ENCODE measurements at places on chromosomes 4 and X.

GRCh38 chr4:148530114-148530513 is 87.9 kb upstream of the NR3C2 start:
- no peak for DNase-seq

GRCh38 chrX:154321594-154321993 is 26.0 kb downstream of the TKTL1 start:
- no peak for DNase-seq

DNA sequence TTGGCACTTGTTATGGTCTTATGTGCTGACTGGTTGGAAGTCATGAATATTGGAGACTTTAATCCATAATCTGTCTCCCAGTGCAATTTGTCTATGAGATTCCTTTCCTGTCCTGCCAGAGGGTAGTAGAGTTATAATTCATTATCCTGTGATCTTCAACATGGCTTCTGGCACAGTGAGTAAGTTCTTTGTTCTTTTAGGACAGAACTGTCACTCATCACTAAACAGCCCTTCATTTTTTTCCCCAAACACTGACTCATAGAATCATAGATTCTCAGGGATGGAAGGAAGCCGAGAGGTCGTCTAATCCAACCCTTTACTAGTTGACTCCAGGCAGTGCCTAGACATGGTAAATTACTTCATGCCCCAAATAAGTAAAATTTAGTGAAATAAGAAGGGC is 78.4 kb downstream of the LUZP4 start:
- no peak for DNase-seq

DNA sequence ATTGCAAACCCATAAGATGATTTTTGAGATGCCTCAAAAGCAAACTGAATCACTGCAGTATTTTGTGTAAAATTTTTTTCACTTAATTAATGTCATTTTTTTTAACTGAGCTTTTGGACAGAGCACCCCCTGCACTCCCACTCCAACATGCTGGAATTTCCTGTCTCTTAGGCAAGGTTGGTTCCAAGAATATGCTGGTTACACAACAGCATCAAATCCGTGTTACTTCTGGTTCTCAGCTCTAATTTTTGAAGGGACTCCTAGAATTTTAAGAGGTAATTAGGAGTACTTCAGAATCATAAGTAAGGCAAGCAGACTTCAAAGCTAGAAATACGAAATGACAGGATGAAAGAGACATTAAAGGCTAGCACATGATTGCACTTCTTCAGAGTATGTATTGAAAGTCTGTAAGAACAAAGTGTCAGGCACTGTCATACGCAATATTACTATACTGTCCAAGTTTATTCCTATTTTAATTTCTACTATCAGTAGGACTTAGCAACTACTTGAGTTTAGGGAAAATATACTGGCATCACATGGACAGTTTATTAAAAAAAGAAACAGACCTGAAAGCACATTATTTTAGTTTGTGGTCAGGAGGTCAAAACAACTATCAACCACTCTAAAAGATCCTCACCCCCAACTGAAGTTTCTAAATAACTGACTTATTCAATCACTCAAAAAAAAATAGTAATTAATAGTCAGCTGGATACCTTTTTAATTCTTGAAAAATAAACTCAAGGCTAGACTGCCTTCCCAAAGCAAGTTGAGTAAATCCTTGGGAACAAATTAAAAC is 1.6 kb upstream of the JCHAIN start:
- DNase-seq, result no peak
